Colonic mucosa (tissue), 4 donors: ENCODE measurements at places on chromosomes 7 and 10. TPM values are rescaled to one million over a fixed set of nuclear protein-coding genes. Genes with fewer than 3 reads are reported as not detected.

- DNase-seq, result no peak
Measured at GRCh38 chr10:80988755-80989154, 451.1 kb downstream of the SH2D4B start.

DNA sequence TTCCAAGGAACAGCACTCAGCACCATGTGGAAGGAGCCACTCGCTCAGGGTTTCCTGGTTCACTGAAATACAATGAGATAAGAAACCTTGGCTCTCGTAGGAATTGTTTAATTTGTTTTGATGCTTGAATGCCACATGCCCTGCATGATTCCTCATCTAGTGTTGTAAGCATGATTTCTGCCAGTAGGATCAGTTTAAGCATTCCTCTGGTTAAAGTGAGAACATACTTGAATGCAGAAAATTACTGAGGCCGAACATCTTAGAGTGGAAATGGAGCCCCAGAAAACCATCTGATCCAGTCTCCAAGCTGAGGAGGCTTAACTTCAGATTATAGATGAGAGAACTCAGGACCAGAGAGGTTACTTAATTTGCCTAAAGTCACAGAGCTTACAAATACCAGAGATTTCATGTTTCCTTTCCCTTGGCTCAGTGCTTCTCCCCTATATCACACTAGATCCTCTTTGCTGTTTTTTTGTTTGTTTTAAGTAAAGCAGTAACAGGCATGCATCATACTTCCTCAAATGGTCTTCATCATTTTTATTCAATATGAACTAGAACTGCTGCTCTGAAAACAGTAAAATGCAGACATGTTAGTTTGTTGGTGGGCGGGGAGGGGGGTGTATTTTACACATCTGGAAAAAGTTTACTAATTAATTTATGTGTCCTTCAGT is 125.1 kb downstream of the ADAM12 start:
- DNase-seq, result no peak

- peak; percentile 93 for DNase-seq
Measured at GRCh38 chr7:73828107-73828803, 2.5 kb upstream of the CLDN4 start.

DNA sequence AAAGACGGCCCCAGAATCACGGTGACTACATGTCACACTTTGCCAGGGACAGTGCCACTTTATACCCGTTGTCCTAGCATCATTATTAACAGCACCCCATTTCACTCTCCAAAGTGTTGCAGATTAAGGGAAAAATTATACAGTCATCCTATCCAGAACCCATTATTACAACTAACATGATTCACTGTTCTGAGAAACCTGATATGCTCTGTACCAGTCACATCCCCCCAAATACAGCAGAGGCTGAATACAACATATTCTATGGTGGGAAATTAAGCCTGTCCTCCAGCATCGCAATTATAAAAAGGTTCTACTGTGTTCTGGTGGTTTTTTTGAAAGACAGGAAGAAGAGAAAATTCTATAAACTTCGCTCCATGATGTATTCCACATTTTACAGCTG is 162.1 kb downstream of the JAZF1 start:
- DNase-seq, result no peak

DNA sequence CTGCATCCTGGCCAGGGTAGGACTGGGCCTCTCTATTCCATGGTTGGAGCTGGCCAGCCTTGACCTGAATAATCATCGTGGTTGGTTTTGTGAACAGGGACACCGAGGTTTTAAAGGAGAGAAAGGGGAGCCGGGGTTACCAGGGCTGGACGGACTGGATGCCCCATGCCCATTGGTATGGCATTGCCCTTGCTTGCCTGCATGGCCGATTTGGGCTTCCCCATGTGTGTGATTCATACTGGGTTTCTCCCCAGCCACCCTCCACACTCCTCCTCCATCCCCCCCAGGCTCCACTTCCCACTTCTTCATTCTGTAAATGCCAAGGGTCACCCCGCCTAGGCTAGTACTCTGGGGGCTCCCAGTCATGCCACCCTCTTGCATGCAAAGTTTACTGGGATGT is 98.8 kb upstream of the MACROH2A2 start:
- DNase-seq, result no peak

DNA sequence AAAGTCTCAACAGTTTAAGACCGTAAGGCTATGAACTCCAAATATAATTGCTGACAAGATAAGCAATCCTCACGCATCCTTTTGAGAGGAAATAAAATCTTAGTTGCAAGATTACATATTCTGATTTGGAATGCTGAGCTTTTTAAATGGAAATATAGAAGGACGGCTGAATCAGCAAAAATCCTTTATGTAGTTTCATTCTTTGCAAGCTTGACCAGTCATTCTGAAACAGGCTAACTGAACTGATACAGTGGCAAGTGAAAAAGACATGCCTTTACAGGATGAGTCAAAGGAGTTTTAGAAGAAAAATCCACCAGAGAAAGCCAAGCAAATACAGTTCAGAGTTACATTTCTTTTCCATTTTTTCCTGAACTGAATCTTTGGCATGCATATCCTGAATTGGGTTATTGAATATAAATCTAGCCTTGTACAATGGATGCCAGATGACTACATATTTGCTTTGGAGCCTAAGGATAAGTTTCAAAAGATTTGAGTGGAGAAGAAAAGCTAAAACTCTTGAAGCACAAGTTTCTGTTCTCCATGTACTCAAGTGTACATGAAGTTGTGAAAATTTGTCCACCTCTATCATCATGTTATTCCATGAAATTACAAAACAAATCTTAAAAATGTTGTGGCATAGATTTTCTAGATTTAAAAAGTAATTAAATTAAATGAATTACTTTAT is 4.4 kb downstream of the VIM start:
- DNase-seq, result no peak

DNA sequence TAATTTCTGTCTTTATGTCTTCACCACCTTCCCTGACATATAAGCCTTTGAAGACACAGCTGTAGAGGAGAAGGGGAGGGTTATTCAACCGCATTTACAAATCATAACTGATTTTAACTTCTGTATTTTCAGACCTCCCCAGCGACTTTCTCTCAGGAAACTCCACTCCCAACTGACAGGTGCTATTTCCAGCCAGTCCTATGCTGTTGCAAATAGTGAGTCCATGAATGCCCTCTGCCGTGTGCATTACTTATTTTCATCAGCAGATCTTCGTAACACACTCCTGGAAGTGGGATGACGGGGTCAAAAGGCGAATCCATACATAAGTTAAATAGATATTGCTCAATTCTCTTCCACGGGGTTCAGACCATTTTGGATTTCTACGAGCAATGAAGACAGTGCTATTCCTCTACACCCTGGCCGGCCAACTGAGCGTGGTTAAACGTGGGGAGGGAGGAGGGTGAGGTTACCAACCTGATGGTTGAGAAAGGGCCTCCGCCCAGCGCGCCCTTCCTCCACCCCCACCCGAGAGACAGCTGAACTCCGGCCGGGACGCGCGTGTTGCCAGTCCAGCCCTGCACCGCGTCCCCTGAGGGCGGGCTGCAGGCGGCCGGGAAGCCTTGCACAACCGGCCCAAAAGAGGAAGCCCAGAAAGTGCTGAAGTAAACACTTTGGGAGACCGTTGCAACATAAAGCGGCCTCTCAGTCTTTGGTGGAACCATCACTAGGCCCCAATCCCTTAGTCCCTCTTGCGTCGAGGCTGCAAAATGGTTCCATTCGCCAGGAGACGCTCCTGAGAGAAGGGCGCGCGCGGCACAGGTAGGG is at the start of gene APBB1IP:
Gene APBB1IP, plus strand, starts transcription at position 705 of the 825 bp plus-strand sequence. CDS start 53,986 bp downstream, outside the sequence.
- peak; percentile 60 for DNase-seq

The SLC39A12 gene
- 0.13 TPM for total RNA-seq

The ADCK2 gene
- 25.4 TPM for total RNA-seq

The WIPF3 gene
- 2.3 TPM for total RNA-seq
